CD4-positive, alpha-beta T cell treated with Interleukin-1 beta for 1 hour (primary cell): ENCODE measurements at places on chromosomes 3 and 15.

GRCh38 chr3:152127058-152127457 lies 141.7 kb upstream of the MBNL1 start:
- no peak for DNase-seq

DNA sequence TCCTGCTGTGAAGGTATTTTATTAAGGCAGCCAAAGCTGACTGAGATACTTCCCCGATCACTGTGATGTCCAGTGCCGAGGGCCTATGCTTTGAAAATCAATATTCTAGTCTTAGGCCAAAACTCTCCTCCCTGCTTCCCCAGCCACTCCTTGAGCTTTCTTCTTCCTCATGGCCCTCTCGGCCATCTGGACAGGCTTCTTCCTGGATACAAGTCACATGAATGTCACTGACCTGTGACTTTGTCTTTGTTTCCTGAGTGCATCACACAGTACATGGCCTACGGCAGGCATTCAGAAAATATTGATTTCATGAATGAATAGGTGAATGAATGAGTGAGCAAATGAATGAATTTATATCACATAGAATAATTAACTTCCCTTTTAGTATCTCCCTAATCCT lies 24.6 kb upstream of the HES1 start:
- DNase-seq: no peak

- no peak for DNase-seq
Measured at GRCh38 chr3:42753757-42754156, 19.3 kb downstream of the CCDC13 start.

DNA sequence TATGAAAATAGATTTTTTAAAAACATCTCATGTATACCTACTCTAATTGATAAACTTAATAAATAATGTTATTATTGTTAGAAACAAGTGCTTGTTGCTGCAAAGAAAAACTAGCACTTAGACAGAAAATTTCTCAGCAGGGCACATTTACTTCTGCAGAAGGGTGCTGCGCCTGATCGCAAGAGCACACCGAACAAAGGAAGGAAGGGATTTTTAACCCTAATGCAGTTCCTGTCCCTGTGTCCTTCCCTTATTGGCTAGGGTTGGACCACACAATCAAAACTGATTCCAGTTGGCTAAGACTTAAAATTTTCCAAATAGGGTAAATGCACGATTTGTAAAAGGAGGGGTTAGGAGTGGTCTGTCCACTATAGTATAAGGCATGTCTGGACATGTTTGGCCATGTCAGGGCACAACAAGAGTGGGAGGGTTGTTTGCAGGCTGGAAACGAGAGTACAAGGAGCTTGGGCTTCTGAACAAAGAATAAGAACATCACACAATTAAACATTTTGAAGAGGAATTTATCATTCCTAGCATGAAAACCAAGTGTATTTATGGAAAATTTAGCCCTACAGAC lies 4.7 kb downstream of the DTWD1 start:
- DNase-seq: no peak

- no peak for DNase-seq
Measured at GRCh38 chr15:38695249-38696108, 130.9 kb upstream of the RASGRP1 start.

DNA sequence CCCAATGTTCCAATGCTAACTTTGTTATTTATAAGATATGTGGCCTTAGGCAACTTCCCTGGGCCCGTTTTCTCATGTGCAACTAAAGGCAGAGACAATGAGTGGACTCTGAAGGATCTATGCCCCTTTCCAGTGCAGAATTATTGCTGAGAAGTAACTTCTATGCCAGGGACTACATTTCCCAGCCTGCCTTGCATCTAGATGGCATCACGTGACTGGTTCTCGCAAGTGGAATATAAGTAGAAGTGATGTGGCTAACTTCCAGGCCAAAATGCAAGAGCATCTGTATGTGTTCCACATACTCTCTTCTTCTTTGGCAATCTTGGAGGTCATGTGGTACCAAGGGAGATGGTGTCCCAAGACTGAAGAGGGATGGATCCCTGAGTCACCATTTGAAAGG lies 674.4 kb downstream of the NTRK3 start:
- no peak for DNase-seq

DNA sequence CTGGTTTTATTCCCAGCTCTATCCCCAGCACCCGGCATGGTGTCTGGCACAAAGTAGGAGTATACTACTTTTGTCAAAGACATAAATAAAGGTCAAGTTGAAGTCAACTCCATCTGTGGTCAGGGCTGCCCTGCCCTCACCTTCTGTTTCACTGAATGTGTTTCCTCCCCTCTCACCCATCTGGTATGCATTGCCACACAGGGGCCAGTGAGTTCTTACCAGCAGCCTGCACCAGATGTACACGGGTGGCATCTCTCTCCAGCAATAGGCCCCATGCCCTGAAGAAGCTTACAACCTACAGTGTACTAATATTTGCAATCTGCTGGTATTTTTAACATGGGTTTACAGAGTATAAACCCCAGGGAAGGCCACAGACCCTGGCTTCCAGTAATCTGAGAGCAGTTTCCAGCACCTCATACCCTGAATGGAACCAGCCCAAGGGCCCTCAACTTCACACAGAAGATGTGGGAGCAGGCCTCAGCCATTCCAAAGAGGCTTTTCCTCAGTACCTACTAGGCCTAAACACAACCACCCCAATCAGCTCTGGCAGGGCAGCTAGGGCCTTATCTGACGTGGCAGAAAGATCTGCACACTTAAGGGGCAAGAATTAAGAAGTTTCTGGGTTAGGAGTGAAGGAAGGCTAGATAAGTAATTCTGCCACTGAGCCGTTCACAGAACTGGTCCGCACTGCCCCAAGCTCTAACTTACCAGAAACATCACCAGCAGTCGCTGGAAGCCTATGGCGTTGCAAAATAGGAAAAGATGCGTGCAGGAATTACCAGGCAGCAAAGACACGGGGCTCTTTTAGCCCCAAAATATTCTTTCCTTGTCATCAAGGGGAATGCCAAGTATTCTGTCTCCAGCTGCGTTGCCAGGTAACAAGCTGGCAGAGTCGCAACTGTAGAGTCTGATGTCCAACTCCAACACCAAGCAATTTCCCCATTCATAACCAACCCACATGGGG lies 2.1 kb downstream of the IDH2 start:
- DNase-seq: no peak

DNA sequence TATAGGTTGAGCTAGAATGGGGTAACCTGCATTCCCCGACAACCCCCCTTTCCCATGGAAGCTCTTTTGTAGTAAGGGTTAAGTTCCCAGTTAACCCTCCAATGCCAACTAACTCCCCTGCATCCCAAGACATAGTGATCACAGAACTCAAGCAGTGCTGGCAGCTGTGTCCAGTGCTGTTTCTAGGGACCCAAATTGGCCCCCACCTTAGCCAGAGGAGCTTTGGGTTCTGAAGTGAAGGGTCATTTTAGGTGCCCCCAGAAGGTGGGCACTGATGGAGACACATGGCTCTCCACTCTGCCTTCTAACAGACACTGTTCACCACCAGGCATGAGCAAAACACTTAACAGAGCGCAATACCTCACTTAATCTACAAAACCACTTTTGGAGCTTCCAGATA lies 7.1 kb downstream of the FBXL22 start:
- no peak for DNase-seq

DNA sequence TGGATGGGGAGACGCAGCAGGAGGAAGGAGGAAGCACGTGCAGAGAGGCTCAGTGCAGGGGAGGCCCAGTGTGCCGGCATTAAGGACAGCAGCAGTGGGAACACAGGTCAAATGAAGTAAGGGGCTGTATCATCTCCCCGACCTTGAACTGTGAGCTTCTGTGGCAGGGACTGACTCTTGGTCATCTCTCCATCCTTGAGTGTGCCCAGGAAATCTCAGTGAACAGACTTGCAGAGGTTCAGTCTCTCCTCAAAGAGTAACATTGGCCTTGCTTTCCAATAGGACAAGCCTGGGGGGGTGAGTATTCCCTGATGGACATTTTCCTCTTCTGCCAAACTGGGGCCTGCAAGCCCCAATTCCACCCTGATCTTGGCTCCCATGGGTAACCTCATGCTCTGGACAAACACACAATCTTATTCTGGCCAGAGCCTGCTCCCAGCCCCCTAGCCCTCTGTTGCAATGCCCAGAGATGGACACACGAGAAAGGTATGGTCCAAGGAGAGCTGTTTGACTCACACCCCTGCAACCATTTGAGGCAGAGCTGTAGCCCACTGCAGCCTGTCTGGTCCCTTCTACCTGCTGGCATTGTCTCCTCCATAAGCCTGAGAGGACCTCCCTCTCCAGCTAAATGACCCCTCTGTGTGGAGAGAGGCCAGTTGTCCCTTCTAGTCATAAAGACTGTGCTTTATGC lies 50.9 kb downstream of the TLE3 start:
- no peak for DNase-seq

GRCh38 chr3:142931222-142931621 lies 32.3 kb downstream of the PAQR9 start:
- DNase-seq: no peak

DNA sequence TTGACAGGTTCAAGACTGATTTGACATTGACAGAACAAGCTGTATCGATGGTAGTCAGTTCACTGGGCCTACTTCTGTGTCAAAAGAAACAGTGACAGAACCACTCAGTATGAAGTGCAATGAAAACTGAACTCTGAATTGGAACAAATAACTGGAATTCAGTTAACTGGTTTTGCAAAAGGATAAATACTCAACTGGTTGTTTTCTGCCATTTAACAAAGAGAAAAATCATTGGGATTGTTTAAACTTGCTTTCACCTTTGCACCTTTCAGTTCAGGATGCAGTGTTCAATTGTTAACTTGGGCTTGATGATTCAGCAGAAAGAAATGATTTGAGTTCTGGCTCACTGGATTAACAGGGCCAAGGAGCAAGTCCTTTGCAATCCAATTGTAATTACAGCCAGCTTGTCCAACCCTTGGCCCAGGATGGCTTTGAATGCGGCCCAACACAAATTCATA lies 4.9 kb downstream of the BTD start:
- no peak for DNase-seq

GRCh38 chr3:143134471-143134870 lies 14.9 kb downstream of the CHST2 start:
- DNase-seq: no peak

- no peak for DNase-seq
Measured at GRCh38 chr15:66733976-66734375, 31.9 kb downstream of the SMAD6 start.

- DNase-seq: peak; percentile 8
Measured at GRCh38 chr15:65631503-65631902, 9.8 kb downstream of the SLC24A1 start.

GRCh38 chr15:66291816-66292570 lies 1.4 kb upstream of the DIS3L start:
- DNase-seq: no peak

- no peak for DNase-seq
Measured at GRCh38 chr15:96336596-96337364, 6.3 kb downstream of the NR2F2 start.

GRCh38 chr15:26179906-26180305 lies 316.8 kb upstream of the ATP10A start:
- no peak for DNase-seq

DNA sequence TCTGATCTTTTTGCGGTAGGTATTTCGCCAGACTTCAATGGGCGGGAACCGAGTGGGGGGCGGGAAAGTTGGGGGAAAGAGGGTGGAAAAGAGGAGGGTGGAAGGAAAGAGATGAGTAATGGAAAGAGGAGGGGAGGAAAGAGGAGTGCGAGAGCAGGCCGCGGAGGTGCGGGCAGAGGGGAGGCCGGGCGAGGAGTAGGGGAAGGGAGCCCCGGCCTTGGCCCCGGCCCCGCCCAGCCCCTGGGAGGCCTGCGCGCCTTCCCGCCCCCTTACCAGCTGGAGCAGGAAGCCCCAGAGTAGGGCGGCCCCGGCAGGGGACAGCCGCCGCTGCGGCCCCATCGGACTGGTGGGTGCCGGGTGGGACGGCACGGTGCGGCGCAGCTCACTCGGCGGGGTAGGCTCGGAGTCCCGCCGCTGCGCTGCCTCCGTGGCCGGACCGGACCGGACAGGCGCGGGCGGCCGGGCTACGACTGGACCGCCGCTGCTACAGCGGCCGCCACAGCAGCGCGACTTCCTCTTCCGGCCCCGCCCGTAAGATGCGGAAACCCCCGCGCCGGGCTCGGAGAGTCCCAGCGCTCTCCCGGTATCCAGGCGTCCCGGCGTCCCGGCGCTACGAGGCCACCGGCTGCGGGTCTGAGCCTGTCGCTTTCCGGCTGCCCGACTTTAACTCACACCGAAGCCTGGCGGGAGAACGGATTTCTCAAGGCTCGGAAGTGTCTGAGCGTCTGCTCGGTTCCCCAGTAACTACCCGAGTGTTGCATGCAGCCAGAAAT lies at the start of gene SPPL2A:
Gene SPPL2A (minus strand): TSS at position 512 of the 773 bp plus-strand sequence. CDS start 173 bp downstream, at position 339.
- peak; percentile 79 for DNase-seq

GRCh38 chr3:46423588-46423987 lies 16.5 kb downstream of the CCRL2 start:
- no peak for DNase-seq

DNA sequence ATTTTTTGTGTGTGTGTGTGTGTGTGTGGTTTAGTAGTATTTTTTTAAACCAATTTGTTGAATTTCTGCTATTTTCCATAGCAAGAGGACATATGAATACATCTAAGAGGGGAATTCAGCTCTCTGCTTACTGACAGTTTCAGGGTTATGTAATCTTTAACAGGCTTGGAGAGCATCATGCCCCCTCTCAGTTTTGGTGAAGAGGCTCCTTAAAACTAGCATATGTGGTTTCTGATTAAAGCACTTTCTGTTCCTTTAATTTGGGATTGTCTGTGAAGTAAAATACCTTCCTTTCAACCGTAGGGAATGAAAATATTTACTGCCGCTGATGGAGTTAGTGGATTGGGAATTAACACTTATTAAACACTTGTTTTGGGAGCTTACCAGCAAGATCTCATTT lies 19.4 kb upstream of the NFKBIZ start:
- DNase-seq: peak; percentile 25

DNA sequence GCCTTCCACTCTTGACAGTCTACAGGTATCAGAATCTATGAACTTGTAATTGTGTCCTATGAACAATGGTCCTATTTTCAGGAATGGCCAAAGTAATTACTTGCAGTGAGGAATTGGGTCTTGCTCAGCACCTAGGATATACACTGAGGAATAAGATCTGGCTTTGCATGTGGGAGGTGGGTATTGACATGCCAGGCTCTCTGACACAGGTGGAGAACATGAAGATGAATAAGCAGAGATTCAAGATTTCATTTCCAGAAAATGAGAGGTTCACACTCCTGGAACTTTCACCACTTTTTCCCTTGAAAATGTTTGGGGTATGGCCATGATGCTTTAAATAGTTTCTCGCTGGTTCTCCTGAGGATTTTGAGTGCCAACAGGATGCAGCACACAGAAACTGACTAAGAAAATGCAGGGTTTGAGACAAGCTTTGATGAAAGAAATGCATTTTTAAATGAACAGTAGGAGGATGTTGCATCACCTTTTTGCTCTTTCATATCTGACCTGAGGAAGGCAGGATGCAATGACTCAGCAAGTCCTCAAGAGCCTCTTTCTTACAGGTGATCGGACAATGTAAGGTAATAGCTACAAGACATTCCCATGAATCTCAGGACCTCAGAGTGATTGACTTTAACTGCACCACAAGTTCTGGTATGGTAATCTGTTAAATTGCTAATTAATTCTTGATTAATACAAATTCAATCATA lies 3.7 kb downstream of the HRG start:
- no peak for DNase-seq

- DNase-seq: no peak
Measured at GRCh38 chr15:89888214-89888804, 5.5 kb downstream of the AP3S2 start.
